ENCODE measurements at places on chromosomes 5 and 9. TPM values are rescaled to one million over a fixed set of nuclear protein-coding genes. Genes with fewer than 3 reads are reported as not detected.

ANKRD18A gene
- 14.1 TPM for total RNA-seq

PCDHB15 gene
- total RNA-seq = 2.4 TPM

MAMDC4 gene
- 3.8 TPM for total RNA-seq

TMEM252 gene
- total RNA-seq = not detected

DNAJC21 gene
- total RNA-seq = 22.4 TPM

PCDHGC3 gene
- 12.5 TPM for total RNA-seq

PBX3 gene
- total RNA-seq = 36.8 TPM

RLN1 gene
- total RNA-seq = not detected

SLC22A4 gene
- total RNA-seq = 0.53 TPM

ADAMTS2 gene
- total RNA-seq = 1.3 TPM

EIF4E1B gene
- total RNA-seq = not detected

HRCT1 gene
- total RNA-seq = 0.44 TPM

CLTB gene
- total RNA-seq = 31.0 TPM

PCDHB10 gene
- 0.71 TPM for total RNA-seq

CKMT2 gene
- total RNA-seq = 1.8 TPM

PAEP gene
- not detected for total RNA-seq

TRIM7 gene
- total RNA-seq = 1.9 TPM

OSTF1 gene
- 14.8 TPM for total RNA-seq

GPSM1 gene
- 8.4 TPM for total RNA-seq

TIMD4 gene
- total RNA-seq = not detected
